ENCODE measurements at places on chromosomes 6 and 20. TPM values are rescaled to one million over a fixed set of nuclear protein-coding genes. Genes with fewer than 3 reads are reported as not detected.

GRCh38 chr6:72040111-72040510 lies 153.8 kb downstream of the RIMS1 start:
- no peak for DNase-seq

GRCh38 chr6:13373919-13374318 lies 45.6 kb upstream of the TBC1D7 start:
- no peak for DNase-seq

- DNase-seq, result no peak
These were observed 18.9 kb downstream of the PREP start for GRCh38 chr6:105384004-105384403.

- DNase-seq, result no peak
These were observed 201.0 kb upstream of the CEP162 start for GRCh38 chr6:84428300-84428907.

GRCh38 chr6:14575961-14576360 lies 458.4 kb downstream of the CD83 start:
- DNase-seq, result no peak

The BPIFB3 gene
- total RNA-seq, result not detected

The SIGLEC1 gene
- total RNA-seq, result 0.63 TPM

The SIRPB2 gene
- total RNA-seq, result 3.8 TPM

The CDSN gene
- total RNA-seq, result 0.34 TPM

The PKIB gene
- total RNA-seq, result not detected

The GTSF1L gene
- total RNA-seq, result not detected
